ENCODE measurements at places on chromosomes 7 and 10. TPM values are rescaled to one million over a fixed set of nuclear protein-coding genes. Genes with fewer than 3 reads are reported as not detected.

SLC39A12 gene
- 0.10 TPM for total RNA-seq

DNA sequence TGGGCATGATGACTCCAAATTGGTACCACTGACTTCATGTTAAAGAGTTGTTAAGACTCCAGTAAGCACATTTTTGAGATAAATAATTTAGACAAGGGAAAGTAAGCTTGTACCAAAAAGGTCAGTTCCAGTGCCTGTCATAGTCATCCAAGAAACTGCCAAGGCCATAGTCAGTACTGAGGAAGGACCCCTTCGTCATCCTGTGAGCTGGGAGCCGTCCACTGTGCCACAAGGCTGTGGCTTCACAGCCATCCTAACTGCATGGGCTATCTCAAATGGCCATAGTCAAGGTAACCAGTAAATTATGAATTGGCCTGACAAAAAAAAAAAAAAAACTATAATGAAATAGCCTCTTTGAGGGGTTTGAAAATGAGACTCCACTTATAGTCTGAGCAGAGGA lies 207.2 kb downstream of the C7orf25 start:
- DNase-seq: no peak

DNA sequence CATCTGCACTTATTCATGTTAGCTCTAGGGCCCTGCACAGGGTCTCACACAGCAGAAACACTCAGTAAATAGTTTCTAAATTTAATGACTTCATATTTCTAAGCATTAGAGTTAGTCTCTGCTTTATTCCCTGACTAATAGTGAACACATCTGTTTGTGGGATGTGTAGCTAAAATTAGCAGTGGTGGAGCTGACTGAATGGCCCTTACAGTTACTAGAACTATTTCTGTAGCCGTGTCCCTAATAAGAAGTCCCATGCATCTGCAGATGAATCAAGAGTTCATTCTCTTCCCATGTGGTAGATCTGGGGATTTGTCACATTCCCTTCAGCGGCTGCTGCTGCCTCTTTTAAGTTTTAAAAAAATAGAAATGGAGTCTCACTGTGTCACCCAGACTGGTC lies 11.7 kb downstream of the MAP3K8 start:
- DNase-seq: peak; percentile 85

GRCh38 chr10:69918036-69918435 lies 116.3 kb downstream of the COL13A1 start:
- no peak for DNase-seq

DNA sequence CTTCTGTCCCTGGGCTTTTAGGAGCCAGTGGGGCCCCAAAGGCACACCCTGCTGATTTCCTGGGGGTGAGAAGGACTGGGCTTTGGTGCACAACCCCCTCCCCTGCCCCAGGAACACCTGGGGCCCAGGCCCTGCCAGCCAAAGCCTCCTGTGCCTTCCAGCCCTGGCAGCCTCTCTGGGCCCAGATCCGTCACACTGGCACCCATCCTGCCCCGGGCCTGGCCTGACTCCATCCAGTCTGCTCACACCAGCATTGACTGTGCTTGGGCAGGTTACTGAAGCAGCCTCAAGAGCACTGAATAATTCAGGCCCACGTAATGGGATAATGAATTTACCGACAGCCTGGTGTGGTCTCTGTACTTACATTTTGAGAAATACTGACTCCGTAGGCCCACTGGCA lies 12.0 kb upstream of the COMTD1 start:
- DNase-seq: no peak

ANKRD22 gene
- 14.9 TPM for total RNA-seq

NUDT13 gene
- 0.59 TPM for total RNA-seq

DNA sequence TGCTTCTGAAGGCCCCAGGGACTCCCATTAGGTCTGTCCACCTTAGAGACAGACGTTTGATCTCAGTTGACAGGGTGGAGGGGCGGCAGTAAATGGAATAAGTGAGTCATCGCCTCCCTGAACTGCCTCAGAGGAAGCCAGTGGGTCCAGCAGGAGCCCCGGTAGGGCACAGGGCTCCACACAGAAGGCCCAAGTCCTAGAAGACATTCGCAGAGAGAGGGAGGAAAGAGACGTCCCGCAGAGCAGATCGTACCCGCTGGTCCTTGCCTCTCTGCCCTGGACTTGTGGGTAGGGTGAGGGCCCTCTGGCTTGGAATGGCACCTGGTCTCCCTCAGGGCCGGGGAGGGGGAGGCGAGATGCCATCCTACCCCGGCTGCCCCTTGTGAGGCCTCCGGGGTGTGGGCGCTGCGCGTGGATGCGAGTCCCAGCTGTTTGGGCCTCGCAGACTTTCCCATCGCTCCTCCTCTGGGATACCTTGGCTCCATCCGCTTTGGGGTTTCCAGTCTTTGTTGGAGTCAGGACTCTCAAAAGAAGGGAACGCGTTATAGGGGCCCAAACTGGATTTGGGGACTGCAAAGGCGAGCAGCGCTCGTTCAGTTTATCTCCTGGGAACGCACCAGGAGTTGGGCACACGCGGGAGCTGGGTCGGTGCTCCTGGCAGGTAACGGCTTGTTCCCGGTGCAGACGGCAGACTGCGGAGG lies 5.1 kb downstream of the TLX1 start:
- DNase-seq: no peak

DNA sequence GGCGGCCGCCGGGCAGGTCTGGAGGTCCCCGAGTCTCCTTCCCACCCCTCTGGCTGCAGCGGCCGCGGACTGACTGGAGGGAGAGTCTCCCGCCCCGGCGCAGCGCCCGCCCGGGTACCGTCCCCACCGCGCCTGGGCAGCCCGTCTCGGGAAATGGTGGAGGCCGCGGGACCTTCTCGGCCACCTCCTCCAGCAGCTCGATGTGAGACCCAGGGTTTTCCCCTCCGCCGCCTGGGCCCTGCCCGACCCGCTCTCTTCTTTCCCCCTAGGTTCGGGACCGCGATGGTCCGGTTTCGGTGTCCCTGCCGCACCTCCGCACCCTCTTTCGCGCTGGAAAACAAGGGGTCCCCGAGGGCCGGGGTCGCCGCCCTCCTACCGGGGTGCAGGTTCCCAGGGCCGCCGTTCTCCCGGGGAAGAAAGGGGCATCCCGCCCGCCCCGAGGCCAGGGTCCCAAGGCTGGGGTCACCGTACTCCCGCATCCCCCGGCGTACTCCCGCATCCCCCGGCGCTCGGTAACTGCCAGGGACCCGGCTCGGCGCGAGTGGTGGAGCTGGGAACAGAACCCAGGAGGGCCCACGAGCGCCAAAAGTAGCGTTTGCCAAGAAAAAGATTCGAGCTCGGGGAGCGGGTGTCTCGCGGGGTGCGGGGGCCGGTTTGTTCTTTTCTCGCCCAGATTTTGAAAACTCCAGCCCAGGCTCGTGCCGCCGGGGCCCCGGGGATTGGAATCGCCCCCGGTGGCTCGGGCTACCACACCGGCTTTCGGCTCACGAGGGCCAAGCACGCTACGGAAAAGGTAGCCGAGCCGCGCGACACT lies 3.4 kb downstream of the TNRC18 start:
- DNase-seq: no peak

DNA sequence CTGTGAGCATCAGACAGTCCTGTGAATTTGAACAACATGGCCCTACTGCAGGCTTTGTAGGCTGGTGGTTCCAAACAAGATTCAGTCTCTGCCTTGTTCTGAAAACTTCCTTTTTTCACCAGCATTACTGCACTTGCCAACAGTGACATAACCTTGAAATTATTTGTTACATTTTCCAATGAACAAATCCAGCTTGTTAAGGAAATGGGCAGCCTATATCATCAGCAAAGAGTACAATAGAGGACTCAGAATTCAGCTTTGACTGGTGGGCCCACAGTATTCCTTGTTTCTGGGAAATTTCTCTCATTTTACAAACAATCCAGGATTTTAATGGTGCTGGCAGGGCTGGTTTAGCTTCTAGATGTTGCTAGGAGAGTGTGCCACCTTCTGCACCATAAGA lies 703.7 kb upstream of the FZD8 start:
- DNase-seq: peak; percentile 6
